Heart right ventricle (tissue), 16 donors: ENCODE measurements at places on chromosomes 7 and 10. TPM values are rescaled to one million over a fixed set of nuclear protein-coding genes. Genes with fewer than 3 reads are reported as not detected.

Gene TAS2R60
- not detected for total RNA-seq

Gene VAX1
- not detected for total RNA-seq

Gene PFKP
- total RNA-seq: 228 TPM

Gene CYP26C1
- not detected for total RNA-seq

Gene TFPI2
- total RNA-seq: 3.8 TPM

Gene LRRD1
- total RNA-seq: 0.09 TPM

Gene CPXM2
- total RNA-seq: 3.2 TPM

DNA sequence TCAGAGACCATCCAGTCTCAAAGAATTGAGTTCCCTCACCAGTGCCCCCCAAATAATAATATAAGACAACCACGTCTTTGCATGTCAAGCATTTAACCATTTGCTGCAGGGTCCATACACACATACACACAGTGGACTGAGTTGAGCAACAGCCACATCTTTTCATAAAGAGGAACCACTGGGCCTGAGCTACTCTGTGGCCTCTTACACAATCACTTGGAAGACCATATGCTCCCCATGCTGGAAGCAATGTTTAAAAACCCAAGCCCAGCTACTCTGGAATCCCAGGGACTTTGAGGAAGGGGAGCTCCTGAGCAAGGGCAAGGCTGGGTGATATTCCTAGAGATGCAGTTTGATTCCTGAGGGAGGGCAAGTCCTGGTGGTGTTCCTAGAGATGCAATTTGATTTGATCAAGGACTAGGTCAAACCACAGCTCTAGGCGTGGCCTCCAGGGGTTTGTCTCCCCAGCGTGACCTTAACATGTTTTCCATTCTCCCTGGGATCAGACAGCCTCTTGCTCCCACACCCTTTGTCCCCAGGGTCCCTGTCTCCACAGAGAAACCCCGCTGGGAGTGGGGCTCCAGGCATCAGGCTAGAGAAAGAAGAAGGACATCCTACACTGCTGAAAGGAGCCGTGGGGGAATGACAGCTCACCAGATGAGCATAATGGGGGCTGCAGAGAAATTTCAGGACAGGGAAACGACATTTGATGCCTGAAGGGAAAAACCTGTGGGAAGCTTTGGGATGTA is 376.2 kb upstream of the MGMT start:
- no peak for DNase-seq

DNA sequence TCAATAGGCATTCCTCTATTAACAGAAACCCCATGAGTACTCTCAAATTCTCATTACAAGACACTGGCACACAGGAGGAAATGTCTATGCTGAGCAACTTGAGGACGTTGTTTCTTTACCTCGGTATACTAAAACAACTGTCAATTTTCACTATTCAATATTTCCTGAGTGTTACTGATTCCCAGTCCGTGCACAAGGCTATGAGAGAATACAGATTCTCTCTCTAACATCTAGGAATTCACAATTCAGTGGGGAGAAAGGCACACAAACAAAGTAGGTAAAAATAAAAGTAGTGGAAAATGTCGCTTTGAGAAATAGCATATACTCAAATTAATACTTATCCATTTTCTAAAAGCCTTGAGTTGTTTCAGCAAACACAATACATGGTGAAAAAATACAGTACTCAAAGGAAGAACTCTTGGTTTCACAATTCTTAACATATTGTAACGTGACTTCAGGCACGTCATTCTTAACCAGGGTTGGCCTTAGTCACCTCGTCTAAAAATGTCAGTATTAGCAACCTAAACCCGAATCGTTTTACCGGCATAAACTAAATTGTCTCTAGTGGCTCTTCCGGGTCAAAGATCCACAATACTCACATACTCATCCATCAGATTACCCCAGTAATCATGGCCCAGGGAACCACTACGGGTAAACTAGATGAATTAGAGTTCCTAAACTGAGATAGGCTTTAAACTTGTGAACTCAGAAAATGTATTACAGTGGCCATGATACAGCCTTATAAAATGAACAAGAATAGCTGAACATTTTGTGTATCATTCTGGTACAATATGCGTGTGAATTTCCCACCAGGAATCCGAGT is 1.5 kb downstream of the IPMK start:
- DNase-seq: no peak

DNA sequence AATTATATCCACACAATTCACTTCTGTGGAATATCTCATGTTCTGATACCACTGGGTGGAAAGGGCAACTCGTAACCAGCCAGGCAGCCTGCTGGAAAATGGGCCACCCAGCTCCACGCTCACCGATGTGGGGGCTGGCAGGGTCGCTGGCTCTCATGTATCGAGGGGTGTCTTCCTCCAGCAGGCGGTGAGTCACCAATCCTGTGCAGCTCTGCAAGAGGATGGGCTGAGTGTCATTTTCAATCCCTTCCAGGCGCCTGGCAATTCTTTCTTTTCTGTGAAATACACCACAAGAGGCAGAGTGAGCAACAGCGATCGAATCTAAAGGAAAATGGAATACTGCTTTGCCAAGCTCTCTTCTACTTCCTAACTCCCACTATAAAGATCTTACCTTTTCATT is 80.1 kb downstream of the SVIL start:
- DNase-seq: no peak

GRCh38 chr7:28626624-28627262 is 214.4 kb downstream of the CREB5 start:
- DNase-seq: no peak

DNA sequence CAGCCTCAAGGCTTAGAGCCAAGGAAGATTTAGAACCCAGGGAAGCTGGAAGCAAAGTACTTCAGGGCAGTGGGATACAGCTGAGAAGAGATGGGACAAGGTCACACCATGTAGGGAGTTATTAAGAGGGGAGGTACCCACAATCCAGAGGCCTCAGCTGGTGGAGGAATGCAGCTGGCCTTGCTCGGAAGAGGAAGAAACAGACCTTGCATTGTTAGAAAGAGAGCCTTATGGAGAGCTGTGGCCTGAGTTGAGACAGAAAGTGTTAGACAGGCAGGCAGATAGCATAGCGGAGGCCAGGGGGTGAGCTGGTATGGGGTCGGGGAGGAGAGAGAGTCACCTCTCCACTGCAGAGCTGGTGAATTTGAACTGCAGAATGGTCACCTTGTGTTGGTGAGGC is 173.1 kb downstream of the JCAD start:
- no peak for DNase-seq

GRCh38 chr10:128875956-128876736 is 590.9 kb upstream of the MGMT start:
- no peak for DNase-seq

DNA sequence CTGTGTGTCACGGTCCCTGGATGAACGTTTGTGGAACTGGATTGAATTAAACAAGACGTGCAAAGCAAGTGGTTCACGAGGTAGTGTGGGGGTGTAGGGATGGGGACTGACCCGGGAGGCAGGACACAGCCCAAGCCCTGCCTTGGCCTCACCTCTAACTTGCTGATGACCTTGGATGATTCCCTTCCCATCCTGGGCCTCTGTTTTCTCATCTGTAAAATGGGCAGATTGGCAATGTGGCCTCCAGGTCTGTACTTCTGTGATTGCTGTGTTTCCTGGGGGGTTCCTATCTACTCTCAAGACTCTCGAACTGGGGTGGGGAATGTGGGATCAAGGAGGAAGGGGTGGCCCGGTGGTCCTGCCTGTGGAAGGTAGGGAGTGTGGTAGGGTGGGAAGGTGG is 6.0 kb upstream of the PSMG3 start:
- no peak for DNase-seq

DNA sequence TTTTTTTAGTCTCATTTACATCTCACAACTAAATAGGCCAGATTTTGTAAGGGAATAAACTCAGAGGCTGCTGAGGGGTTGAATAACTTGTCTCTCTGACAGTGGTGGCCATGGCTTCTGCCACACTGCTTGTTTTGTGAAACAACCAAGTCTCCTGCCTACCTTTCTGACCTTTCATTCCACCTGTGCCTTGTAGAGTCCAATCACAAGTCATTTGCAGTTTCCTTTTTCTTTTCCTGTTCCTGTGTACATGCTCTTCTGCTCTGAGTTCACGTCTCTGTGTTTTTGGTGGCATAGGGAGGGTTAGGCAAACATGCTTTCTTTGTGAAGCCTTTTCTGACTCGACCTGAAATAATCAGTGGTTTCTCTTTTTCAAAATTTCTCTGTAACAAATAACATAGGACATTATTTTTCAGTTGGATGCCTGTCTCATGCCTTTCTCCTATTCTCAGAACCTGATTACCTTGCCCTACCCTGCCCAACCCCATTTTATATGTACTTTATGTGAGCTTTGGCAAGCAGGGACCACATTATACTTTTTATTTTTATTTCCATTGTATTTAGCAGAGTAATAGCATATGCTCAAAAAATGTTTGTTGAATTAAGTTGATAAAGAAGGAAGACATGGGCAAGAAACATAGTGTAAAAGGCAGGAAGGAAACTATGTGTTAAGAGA is 81.7 kb downstream of the HDAC9 start:
- DNase-seq: no peak

DNA sequence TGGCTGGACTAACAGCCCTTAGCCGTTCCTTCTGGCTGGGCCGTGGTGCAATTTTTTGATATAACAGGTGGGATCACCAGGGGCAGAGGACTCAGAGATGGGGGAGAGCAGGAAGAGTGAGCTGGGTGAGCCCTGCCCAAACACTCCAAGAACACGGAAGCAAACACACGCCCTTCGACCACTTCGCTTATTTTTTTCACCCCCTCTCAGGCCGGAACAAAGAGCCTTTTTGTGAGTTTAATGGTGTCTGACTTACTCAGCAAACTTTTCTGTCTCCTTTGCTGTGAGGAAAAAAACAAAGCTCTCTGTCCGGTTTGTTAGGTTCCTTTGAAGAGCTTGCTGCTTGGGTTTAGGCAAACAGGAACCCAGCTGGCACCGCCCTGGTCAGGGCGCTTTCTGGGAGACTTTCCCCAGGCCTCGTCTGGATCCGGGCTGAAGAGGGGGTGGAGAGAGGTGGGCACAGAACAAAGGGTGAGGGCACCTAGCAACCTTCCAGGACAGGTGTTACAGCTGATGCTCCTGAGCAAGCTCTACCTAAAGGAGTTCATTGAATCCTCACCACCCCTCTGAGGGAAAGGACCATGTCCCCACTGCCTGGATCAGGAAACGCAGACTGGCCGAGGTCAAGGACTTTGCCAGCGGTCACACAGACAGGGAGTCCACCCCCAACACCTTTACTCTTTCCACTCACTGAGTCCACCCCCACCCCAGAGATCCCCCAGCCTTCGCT is 23.3 kb downstream of the CALML3 start:
- DNase-seq: no peak

DNA sequence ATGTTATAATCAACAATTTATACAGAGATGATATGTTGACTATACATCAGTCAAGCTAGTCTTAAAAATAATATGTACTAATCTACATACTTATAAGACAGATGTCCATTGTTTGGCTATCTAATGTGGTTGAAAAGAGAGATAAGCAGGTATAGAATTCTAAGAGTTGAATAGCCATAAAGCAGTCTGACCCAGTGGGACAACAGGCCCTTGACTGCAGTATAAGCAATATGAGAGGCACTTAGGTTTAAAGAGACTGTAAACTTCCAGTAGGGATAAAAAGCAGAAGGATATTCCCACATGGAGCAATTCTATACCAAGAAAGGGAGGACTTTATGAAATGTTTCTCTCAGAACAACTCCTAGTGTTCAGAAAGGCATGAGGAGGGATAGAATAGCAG is 139.3 kb downstream of the ELAPOR2 start:
- DNase-seq: no peak

GRCh38 chr7:133358708-133359107 is 105.8 kb downstream of the EXOC4 start:
- no peak for DNase-seq

DNA sequence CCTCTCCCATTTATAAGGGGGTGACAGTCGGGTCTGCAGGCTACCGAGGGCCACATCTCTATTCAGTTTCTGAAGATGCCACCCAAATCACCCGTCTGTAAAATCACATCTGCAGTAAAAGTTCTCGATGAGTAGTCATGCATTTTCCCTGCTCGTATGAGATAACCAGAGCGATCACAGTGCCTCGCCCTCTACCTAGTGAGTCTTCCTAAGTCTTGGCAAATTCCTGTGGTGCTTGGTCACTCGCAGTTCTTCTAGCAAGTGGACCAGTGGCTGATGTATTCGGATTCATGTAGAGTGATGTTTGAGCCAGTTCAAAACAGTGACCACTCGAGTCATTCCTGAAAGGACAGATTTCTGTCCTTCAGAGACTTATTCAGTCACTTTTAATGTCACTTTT is 44.9 kb downstream of the INSYN2A start:
- DNase-seq: no peak

DNA sequence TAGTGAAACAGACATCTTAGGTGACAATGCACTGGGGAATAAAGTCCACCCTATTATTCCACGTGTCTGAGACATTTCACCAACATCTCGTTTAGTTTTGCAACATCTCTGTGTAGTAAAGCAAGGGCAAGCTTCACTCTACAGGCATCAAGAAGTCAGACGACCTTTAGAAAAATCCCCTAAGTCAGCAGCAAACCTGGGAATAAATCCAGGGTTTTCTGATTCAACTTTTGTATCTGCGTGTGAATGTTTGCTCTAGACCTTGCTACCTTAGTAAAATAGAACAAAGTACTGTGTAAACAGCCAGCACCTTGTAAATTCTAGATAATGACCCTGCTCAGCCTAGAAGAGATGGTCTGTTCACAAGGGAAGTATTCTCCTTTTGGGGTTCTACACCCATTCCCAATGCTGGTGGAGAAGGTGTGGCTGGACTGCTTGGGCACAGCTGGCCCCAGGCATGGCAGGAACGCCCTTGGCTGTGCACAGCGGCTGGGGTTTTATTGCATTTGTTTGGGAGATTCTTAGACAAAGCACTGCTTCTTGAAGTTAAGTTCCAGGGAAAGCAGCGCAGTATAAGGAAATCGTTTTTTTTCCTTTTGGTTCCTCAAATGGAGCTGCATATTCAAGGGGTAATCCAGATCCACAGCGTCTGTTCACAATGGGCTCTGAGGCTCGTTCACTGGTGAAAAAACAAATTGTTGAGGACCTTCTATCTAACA is 38.3 kb upstream of the GALNTL5 start:
- no peak for DNase-seq

- no peak for DNase-seq
Measured at GRCh38 chr10:27601503-27601902, 97.4 kb downstream of the RAB18 start.

DNA sequence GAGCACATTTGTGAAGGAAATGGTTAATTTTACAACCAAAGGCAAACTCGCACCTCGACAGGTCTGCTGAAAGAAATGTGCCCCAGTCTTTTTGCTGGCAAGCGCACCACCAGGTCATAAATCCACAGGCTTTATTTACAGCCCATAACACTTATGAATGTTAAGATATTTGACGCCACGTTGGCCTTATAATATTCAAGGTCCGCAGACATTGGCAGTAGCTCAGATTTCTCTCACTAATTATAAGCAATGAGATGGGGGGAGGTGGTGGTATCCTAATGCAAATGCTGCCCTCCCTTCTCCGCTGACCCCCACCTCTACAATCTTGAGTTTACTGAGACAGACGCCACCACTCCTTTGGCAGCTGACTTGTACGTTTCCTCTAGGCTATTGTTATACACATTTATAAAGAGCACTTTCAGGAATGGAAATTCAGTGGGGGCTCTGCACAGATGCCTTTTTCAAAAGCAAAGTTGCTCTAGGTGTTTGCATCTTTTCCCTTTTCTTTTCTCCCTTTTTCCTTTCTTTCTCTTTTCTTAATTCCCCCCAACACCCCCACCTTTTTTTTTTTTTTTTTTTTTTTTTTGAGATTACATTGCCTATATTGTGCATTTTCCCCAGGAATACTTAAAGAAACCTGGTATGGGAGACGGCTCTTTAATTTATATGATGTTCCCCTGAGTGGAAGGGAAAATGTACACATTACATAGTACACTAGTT is 6.7 kb downstream of the TCF7L2 start:
- no peak for DNase-seq

- DNase-seq: peak; percentile 83
Measured at GRCh38 chr10:73906524-73907447, 4.1 kb upstream of the PLAU start.
